ENCODE measurements at places on chromosomes 6 and 20.

- DNase-seq: no peak
These were observed 27.8 kb downstream of the SLC23A2 start for GRCh38 chr20:4973330-4974097.

DNA sequence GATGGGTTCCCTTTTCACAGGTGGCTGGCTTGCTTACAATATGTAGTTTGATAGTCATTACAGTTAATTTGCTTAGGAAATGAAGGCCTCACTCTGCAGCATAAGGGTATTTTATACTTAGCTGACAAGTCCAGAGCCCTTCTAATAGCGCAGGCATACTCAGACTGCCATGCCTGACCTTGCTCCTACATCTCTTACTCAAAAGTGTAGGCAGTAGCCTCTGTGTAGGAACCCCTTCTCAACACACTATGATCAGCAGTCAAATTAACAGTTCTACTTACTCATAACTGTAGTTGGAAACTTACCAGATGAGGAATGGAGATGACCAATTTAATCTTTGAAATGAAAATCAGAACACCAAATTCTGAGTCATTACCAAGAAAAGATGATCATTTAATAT, 373.5 kb downstream of the TBC1D32 start:
- no peak for DNase-seq

DNA sequence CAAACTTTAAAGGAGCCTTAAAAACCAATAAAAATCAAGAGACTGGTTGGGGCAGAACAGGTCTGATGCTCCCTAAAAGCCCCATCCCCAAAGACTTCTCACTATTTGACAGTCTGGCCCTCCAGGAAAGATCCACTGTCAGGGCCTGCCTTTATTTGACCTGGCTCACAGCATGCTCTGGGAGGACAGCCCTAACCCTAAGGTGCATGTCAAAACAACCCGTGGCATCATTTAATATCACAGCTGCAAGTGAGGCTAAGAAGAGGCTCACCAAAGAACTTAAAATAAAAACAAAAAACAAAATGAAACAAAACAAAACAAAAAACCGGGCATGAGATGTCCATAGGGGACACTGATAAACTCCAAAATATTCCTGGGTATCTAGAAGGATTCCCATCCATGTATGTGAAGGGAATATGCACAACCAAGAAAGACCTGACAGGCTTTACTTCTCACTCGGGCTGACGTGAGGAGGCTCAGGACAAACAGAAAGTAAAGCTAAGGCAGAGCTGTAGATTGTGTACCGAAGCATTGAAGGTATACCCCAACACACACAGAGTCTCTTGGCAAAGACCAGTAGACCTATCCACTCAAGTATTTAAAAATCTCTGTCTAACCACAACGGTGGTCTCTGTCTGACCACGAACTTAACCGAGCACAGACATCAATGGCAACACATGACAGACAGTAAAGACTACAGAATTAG, 57.3 kb downstream of the AHI1 start:
- DNase-seq: no peak

DNA sequence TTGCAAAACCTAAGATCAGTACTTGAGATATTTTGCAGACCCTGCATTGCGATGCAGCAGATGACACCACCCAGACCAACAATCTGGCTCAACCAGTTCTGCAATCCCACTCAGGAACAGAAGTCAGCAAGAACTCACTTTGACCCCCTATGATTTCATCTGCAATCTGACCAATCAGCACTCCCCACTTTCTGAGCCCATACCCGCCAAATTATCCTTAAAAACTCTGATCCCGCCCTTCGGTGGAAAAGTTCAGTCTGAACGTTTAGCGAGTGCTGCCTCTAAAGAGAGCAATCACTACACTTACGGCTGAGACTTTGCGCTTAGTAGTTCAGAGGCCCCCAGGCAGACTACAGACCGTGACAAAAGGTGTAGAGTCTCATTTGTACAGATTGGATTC, 17.3 kb upstream of the KIAA1586 start:
- no peak for DNase-seq

DNA sequence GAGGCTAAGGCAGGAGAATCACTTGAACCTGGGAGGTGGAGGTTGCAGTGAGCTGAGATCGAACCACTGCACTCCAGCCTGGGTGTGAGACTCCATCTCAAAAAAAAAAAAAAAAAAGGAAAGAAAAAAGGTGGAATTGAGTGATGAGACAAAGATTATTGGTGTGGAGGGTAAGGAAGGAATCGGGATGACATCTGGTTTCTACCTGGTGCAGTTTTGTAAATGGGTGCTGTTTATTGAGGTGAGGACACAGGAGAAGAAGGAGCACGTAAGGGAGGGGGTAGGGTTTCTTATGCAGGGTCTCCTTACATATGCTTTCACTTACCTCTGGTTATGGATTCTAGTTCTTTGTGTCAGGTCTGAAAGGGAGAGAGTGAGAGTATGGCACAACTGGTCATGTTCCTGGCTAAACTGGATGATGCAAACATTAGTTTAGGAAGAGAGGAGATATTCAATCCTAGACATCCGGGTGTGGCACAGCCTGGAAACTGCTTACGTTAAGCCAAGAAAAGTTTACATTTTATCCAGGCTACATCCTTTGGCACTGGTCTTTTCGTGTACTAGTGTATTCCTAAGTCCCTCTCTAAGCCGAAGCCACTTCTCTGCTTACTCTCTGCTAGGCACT, 5.4 kb downstream of the RALY start:
- no peak for DNase-seq

DNA sequence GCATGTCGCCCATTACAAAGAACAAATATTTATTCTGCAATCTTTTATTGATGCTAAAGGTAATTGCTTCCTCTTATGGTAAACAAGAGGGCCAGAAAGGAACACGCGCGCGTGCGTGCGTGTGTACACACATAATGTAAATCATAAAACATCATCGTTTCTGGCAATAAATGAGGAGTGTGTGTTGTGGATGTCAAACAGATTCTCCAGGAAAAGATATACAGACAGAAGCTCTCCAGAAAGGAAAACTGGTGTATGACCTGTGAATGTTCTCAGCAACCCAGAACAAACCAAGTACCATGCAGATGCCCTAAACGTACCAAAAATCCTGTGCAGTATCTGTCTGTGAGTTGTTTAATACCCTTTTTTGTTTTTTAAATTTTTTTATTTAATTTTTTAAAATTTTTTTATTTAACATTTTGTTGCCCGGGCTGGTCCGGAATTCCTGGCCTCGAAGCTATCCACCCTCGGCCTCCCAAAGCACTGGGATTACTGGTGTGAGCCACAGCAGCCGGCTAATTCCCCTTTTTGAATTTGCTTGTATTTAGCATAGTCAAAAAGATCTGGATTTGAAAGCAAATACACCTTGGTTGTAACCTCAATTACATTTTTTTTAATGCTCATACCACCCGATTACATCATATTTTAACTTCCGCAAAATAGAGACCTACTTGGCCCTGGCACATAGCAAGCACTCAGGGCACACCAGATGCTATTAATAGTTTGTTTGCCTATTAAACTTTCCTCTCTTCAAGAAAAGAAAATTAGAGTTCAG, 909 bp upstream of the NUDT3 start:
- no peak for DNase-seq

DNA sequence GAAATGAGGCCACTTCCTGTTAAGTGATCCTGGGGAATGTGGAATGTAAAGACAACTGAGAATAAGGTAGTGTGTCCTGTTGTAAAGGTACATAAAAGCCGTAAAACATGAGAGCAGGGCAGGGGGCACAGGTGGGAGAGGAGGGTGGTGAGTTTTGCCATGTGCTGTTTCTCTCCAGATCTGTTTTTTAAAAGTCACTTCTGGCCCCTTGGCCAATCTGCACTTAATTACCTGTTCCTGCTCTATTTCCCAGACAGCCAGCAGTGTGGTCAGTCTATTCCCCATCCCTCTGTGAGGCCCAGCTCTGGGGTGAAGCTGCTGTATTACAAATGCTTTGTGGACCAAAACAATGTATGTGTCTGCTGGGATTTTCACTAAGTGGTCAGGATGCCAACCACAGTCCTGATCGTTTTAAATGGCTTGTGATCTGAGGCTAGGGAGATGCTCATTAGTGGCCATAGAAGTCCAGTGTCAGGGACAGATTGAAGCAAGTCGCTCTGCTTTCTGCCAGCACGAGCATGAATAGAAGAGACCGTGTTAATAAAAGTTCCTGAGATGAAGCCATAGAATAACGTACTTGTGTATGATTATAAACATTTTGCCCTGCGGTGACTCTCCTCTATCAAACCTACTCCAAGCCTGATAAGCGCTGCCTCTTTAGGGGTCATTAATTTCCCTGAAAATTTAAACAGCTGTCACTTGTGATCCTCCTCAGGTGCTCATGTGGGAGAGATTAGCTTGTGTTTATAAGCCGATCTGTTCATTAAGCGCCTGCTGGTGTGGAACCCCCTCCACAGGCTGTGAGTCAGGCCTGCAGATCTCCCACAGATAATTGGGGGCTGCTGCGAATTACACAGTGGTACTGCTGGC, 111.8 kb upstream of the CENPW start:
- DNase-seq: no peak

GRCh38 chr20:4480104-4480503, 241.6 kb upstream of the PRND start:
- DNase-seq: no peak

- no peak for DNase-seq
These were observed 551 bp downstream of the TREML2 start for GRCh38 chr6:41200296-41200900.

DNA sequence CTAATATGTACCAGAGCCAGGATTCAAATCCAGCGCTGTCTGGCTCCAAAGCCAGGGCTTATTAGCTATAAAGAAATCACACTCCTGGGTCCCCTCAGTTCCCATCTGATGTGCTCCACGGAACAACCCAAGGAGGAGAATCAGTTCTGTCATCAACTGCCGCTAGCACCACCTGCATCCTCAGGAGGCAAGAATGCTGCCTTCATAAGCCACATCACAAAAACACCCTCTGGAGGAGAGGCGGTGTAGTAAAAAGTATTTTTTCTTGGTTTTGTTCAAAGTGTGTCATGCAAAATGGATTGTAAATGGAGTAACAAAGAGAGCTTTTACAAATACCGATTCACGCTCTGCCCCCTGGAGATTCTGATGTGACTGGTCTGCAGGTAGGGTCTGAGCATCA, 57.1 kb downstream of the TNFRSF21 start:
- no peak for DNase-seq

- no peak for DNase-seq
These were observed 10.4 kb downstream of the SAMD3 start for GRCh38 chr6:130212215-130212874.

DNA sequence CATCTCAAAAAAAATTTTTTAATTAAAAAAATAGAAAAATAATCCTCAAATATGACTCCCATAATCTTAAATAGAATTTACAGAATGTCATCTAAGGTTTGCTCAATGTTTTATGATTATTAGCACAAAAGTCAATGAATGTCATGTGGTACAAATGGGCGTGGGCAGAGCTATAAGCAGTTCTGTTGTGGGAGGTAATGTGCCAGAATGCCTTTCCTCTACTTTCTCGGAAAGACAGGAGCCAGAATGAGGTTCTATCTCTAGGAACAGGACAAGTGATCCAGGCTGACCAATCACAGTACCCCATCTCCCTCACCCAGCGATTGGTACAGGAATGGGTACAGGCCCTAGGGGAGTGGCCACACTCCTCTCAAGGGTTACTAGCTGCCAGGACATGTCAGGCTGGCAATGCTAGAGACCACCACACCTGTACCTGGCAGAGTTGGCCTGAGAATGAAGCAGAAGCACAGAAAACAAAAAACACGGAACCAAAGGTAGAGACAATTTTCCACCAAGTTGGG, 15.1 kb downstream of the RALGAPA2 start:
- no peak for DNase-seq

DNA sequence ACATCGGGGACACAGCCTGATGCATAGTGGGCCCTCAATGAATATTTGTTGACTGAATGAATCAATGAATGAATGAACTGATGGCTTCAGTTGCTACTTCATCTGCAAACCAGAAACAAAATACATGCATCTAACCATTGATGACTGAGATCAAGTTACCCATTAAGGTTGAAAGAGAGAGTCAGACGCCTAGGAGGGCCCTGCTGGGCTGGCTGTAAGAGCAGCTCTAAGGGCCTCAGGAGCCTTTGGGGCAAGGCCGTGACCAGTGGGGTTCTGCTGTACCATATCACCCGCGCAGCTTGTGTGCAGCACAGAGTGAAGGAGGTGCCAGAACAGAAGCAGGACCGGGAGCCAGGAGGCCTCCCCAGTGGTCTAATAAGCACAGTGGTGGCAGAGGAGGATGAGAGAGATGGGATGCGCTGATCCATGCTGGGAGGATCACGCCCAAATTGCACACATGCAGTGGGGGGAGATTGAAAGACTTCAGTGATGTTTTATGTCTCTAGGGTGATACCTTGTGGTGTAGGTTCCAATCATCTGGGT, 96.1 kb upstream of the KCNG1 start:
- no peak for DNase-seq

DNA sequence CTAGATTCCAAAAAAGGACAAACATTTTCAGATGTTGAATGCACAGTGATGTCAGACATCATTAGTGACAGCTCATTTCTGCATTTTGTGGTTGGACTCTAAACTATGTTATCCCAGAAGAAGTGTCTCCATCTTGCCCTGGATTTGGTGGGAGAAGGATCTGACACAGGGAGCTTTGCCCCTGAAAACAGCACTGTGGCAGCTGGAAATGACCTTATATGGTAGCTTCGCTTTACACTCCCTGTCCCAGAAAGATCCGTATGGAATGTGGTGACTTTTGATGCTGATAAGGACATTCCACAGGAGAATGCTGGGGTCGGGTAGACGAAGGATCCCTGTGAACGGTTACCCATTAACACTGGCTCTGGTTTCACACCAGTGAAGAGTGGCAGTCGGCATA, 87.2 kb upstream of the EDN1 start:
- no peak for DNase-seq

GRCh38 chr6:49635978-49636712, 494 bp downstream of the RHAG start:
- DNase-seq: no peak

DNA sequence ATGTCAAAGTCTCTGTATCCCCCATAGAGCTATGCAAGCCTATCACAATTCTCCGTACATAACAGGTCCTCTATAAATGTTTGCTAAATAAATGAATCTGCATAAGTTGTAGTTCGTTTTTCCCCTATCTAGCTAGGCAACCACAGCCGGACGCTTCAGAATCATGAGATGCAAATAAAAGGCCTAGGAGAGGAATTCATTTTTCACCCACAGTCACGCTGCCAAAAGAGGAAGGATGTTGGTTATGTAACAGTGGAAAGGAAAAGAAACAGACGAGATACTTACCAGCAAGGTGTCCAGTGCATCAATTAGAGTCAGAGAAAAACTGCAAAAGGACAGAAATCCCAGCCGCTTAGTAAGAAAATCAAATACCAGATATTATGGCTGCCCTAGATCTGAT, 2.4 kb downstream of the EDEM2 start:
- no peak for DNase-seq
